WERI-Rb-1 (cell line): ENCODE measurements at places on chromosomes 16 and 17.
A peak's percentile ranks its signal among the peaks of the same experiment; 100 is the strongest.

DNA sequence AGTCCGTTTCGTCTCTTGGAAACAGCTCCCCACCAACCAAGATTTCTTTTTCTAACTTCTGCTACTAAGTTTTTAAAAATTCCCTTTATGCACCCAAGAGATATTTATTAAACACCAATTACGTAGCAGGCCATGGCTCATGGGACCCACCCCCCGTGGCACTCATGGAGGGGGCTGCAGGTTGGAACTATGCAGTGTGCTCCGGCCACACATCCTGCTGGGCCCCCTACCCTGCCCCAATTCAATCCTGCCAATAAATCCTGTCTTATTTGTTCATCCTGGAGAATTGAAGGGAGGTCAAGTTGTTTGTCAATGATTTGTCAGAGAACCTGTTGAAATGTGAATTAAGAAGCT, 48.2 kb downstream of the IL21R start:
- DNase-seq, result no peak

GRCh38 chr16:921321-921905, 49.4 kb downstream of the LMF1 start:
- DNase-seq, result no peak

DNA sequence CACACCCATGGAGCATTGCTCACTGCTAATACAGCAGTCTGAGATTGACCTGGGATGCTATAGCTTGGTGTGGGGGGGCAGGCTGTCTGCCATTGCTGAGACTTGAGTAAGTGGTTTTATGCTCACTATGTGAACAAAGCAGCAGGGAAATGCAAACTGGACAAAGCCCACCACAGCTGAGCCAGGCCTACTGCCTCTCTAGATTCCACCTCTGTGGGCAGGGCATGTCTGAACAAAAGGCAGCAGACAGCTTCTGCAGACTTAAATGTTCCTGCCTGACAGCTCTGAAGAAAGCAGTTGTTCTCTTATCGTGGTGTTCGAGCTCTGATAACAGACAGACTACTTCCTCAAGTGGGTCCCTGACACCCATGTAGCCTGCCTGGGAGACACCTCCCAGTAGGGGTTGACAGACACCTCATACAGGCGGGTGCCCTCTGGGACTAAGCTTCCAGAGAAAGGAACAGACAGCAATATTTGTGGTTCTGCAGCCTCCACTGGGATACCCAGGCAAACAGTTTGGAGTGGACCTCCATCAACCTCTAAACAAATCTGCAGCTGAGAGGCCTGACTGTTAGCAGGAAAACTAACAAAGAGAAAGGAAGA, 2204.8 kb downstream of the TP53TG3F start:
- no peak for DNase-seq

GRCh38 chr16:11015076-11015475, 70.7 kb downstream of the CLEC16A start:
- DNase-seq, result no peak

DNA sequence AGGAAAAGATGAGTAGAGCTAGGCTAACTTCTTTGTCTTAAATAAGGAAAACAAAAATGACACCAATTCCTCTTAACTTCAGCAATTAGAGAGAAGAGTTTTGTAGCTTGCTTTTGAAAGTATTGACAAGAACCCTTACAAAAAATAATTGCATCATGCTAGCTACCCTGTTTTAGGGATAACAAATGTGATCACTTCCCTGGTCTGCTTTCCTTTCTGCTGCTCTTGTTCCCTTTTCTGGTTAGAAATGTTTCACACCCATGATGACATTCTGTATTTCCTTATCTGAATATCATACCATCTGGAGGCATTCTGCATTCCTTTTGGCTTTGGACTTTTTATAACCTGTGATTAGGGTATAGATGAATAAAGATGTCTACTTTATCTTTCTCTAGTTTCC, 9.9 kb upstream of the SMIM36 start:
- no peak for DNase-seq

DNA sequence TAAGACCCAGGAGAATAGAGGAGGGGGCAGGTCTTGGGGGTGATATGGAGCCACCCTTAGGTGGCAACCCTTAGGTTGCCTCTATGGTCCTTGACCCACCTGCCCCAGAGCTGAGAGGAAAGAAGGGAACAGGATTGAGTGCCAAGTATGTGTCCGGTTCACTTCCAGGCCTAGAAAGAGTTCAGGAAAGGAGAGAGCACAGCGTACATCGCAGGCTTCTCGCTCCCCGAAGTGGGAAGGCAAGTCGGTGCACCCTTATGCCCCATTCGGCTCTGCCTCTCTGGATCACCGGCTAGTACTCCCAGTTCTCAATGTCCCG, 631 bp downstream of the SP6 start:
- DNase-seq, result no peak

DNA sequence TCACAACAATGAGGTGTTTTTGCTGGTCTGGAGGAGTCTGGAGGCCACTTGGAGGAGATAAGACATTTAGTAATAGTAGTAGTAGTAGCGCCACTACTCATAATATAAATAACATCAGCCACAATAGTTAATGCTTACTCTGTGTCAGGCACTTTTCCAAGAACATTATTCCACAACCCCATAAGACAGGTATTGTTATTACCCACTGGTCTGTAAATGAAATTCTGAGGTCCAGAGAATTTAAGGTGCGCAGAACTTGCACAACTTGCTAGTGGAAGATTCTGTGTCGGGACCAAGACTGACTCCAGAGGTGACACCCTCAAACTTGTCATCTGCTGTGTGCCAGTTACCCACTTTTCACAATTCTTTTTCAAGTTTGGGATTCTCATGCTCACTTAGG, 106.5 kb downstream of the MRM1 start:
- DNase-seq, result no peak

- DNase-seq, result peak; percentile 91
Measured at GRCh38 chr17:38415250-38416194, 12.7 kb upstream of the ARHGAP23 start.

- DNase-seq, result peak; percentile 98
Measured at GRCh38 chr17:56064506-56064905, 88.8 kb upstream of the ANKFN1 start.

DNA sequence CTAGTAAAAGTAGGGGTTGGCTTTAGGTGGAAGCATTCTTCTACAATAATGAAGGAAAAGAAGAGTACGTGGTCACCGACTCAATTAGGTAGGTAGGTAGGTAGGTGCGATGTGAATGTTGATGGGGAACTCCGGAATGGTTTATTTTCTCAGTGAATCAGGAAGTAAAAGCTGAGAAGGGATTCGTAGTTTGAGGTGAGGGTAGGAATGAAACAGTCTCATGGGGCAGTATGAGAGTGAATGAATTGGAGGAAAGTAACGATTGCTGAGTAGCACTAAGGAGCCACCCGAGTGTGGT, 13.9 kb downstream of the PER1 start:
- DNase-seq, result no peak

- DNase-seq, result no peak
Measured at GRCh38 chr16:9102379-9102778, 10.9 kb downstream of the HAPSTR1 start.

- DNase-seq, result no peak
Measured at GRCh38 chr17:34406226-34406625, 43.2 kb upstream of the CCL1 start.

GRCh38 chr17:4215882-4216570, 47.8 kb downstream of the ANKFY1 start:
- no peak for DNase-seq

- DNase-seq, result no peak
Measured at GRCh38 chr17:81412490-81413093, 17.3 kb downstream of the BAHCC1 start.

DNA sequence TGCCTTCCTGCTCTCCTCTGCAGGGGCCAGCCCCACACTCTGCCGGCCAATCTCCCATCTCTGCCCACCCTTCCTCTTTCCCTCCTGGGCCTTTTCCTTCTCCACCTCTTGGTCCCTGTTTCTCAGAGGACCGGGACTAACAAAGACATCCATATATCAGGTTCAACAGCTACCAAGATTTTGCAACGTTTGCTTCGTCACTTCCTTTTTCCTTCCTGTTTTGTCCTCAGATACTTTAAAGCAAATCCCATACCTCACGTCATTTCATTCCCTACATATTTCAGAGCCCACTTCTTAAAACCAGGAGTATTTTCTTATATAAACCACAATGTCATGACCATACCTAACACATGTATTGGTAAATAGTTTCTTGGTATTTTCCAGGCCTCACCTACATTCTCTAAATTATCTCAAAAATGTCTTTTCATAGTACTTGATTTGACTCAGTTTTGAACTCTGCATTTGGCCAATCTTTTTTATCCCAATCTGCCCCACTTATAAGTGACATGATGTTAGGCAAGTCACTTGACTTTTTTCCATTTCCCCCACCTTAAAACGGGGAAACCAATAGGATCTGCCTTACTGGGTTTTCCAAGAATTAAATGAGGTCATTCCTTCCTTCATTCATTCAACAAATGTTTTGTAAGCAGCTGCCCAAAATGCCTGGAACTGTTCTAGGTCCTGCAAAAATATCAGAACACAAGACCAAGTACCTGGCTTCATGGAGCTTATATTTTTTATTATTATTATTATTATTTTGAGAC, 7.2 kb upstream of the USP10 start:
- no peak for DNase-seq

GRCh38 chr16:11949527-11949926, 7.7 kb upstream of the NPIPB2 start:
- peak; percentile 75 for DNase-seq

GRCh38 chr16:52488837-52489289, 58.1 kb downstream of the TOX3 start:
- DNase-seq, result no peak

- no peak for DNase-seq
Measured at GRCh38 chr16:11637320-11637719, 30.9 kb upstream of the SNN start.
